ENCODE measurements at places on chromosomes 5 and 9. TPM values are rescaled to one million over a fixed set of nuclear protein-coding genes. Genes with fewer than 3 reads are reported as not detected.

DNA sequence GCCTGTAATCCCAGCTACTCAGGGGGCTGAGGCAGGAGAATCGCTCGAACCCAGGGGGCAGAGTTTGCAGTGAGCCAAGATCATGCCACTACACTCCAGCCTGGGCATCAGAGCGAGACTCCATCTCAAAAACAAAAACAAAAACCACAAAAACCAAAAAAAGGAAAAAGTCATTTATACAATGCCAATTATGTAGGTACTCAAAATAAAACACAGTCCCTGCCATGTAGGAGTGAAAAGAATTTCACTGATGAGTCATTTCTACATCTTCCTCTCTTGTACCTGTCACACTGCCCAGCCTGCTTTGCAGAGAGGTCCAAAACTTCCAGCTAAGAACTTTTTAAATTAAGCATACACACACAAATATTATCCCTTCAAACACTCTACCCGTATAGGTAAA is 215.8 kb downstream of the EPB41L4A start:
- no peaks in the 10 kb centered on the region for H3K27me3 ChIP-seq
- H3K27ac ChIP-seq: no peak overlapping the region
- no peak for DNase-seq
- no peaks in the 10 kb centered on the region for H3K36me3 ChIP-seq

- H3K36me3 ChIP-seq: no peaks in the 10 kb centered on the region
- H3K27ac ChIP-seq: no peak overlapping the region
- H3K4me1 ChIP-seq: peaks cover 5% of the 10 kb centered on the region
- no peak for DNase-seq
These were observed 22.7 kb downstream of the CFAP90 start for GRCh38 chr5:7828269-7828668.

DNA sequence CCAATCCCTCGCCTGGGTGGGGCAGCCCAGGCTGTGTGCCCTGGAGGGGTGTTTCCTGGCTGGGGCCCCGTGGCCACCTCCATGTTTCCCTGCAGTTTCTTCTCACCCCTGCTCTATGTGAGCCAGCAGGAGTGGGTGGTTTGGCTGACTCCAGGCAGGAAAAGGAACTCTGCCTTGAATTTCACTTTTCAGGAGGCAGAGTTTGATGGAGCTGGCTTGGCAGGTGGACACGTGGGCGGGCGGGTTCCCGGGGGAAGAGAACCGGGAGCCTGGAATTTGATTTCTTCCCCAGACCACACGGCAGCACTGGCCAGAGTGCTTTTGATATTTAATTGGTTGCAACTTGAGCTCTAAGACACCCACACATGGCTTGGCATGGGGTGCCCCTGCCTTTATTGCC is 119.8 kb upstream of the PANK3 start:
- no peaks in the 10 kb centered on the region for H3K27me3 ChIP-seq
- no peak for DNase-seq
- H3K4me1 ChIP-seq: no peaks in the 10 kb centered on the region
- H3K27ac ChIP-seq: no peak overlapping the region
- no peaks in the 10 kb centered on the region for H3K36me3 ChIP-seq

DNA sequence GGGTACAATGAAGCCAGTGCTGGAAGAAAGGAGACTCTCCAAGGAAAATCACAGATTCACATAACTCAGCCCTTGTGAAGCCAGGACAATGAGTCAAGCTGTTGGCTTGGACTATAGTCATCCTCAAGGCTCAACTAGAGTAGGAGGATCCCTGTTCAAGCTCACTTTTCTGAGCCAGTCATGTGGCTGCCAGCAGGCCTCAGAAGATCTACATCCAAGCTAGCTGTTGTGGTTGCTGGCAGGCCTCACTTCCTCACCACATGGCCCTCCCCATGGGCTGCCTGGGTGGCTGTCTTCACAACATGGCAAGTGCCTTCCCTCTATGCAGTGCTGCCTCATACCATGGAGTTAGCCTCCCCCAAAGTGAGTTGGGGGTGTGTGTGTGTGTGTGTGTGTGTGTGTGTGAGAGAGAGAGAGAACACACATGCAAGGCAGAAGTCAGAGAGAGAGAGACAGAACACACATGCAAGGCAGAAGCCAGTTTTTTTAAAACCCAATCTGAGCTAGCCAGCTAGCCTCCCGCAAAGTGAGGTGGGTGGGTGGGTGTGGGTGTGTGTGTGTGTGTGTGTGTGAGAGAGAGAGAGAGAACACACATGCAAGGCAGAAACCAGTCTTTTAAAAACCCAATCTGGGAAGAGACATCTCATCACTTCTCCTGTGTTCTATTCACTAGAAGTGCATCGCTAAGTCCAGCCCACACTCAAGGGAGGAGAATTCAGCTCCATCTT is 17.1 kb downstream of the SCAI start:
- H3K4me3 ChIP-seq: no peak overlapping the region
- H3K27ac ChIP-seq: no peak overlapping the region
- no peaks in the 10 kb centered on the region for H3K36me3 ChIP-seq
- no peak for DNase-seq
- peaks cover 7% of the 10 kb centered on the region for H3K4me1 ChIP-seq

SPATA24 gene
- total RNA-seq: 15.2 TPM
